ENCODE measurements at places on chromosomes 6 and 20. TPM values are rescaled to one million over a fixed set of nuclear protein-coding genes. Genes with fewer than 3 reads are reported as not detected.

SYTL3 gene
- 13.4 TPM for polyA plus RNA-seq

DPPA5 gene
- not detected for polyA plus RNA-seq

TUBB2A gene
- 5.4 TPM for polyA plus RNA-seq

PSORS1C1 gene
- polyA plus RNA-seq = not detected

CYP24A1 gene
- polyA plus RNA-seq = not detected

PARD6B gene
- polyA plus RNA-seq = 0.60 TPM

- H3K27ac ChIP-seq = no peak overlapping the region
- H3K4me3 ChIP-seq = no peak overlapping the region
- no peaks in the 10 kb centered on the region for H3K27me3 ChIP-seq
- DNase-seq = no peak
- no peaks in the 10 kb centered on the region for H3K36me3 ChIP-seq
- H3K4me1 ChIP-seq = no peaks in the 10 kb centered on the region
Measured at GRCh38 chr6:43658161-43658560, 13.3 kb downstream of the RSPH9 start.

DNA sequence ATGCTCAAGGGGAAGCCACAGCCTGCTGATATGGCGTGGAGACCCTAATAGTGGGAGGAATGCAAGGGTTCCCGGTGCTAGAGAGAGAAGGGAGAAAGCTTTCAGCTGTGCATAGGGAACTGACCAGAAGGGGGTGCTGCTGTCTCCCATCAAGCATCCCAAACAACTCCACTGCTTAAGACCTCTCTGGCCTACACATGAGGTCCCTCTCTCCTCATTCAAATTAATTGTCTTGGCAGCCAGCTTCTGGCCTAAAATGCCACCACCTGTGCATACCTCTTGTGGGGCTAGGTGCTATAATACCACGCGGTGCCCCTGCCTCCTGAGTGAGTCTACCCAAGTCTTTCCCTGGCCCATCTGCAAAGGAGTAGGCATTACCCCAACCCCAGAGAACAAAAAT lies 14.5 kb downstream of the ADISSP start:
- no peak overlapping the region for H3K27ac ChIP-seq
- H3K4me1 ChIP-seq = no peaks in the 10 kb centered on the region
- peak; percentile 38 for DNase-seq
- no peak overlapping the region for H3K4me3 ChIP-seq
- H3K36me3 ChIP-seq = no peaks in the 10 kb centered on the region

- DNase-seq = peak; percentile 68
- no peaks in the 10 kb centered on the region for H3K36me3 ChIP-seq
- H3K27me3 ChIP-seq = no peaks in the 10 kb centered on the region
- H3K27ac ChIP-seq = no peak overlapping the region
- no peak overlapping the region for H3K4me3 ChIP-seq
Measured at GRCh38 chr6:138109042-138109997, 2.1 kb upstream of the PERP start.

DNA sequence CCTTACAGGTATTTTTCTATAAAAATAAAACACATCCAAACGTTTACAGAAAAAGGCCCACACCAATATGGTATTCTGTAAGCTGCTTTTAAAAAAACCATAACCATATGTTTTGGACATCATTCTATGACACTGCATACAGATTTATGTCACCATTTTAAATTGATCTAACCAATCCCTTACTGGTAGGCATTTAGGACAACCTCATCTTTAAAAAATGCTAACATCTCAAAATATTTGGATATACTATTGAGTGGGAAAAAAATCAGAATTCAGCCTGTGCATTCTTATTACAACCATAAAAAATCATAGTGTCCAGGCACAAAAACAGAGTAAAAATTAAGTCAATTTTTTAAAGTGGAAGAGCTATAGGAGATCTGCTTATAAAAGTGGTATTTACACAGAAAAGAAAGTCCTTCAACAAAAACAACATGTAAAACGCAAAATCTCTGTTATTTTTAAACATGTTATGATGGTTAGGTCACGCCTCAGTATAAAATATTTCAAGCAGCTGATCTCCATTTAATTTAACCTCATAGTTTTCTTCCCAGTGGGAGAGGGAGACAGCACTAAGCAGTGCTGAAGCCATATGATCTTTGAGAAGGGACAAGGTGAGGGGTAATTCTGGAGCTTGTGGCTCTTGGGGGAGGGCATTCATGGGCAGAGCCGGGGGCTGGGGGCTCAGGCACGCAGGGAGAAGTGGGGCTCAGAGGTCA lies 21.2 kb downstream of the TRAM2 start:
- H3K36me3 ChIP-seq = no peaks in the 10 kb centered on the region
- no peak for DNase-seq
- H3K27ac ChIP-seq = no peak overlapping the region
- no peaks in the 10 kb centered on the region for H3K27me3 ChIP-seq
- H3K4me1 ChIP-seq = no peaks in the 10 kb centered on the region

- H3K36me3 ChIP-seq = no peaks in the 10 kb centered on the region
- no peaks in the 10 kb centered on the region for H3K4me1 ChIP-seq
- no peak overlapping the region for H3K4me3 ChIP-seq
- H3K27ac ChIP-seq = no peak overlapping the region
- DNase-seq = no peak
Measured at GRCh38 chr6:40355532-40355931, 231.6 kb downstream of the LRFN2 start.

DNA sequence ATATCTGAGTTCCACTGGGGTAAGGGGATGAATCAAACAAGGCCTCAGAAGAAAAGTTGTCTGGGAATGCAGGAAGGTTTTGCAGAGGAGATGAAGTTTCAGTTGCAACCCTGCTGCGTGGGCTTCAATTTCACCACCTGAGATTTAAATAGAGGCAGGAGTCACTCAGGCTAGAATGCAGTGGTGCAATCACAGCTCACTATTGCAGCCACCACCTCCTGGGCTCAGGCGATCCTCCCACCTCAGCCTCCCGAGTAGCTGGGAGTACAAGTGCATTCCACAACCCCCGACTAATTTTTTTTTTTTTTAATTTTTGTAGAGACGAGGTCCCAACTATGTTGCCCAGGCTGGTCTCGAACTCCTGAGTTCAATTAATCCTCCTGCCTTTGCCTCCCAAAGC lies 1.5 kb upstream of the ZNF165 start:
- peaks cover 6% of the 10 kb centered on the region for H3K4me1 ChIP-seq
- H3K27ac ChIP-seq = no peak overlapping the region
- DNase-seq = no peak
- no peaks in the 10 kb centered on the region for H3K27me3 ChIP-seq

DNA sequence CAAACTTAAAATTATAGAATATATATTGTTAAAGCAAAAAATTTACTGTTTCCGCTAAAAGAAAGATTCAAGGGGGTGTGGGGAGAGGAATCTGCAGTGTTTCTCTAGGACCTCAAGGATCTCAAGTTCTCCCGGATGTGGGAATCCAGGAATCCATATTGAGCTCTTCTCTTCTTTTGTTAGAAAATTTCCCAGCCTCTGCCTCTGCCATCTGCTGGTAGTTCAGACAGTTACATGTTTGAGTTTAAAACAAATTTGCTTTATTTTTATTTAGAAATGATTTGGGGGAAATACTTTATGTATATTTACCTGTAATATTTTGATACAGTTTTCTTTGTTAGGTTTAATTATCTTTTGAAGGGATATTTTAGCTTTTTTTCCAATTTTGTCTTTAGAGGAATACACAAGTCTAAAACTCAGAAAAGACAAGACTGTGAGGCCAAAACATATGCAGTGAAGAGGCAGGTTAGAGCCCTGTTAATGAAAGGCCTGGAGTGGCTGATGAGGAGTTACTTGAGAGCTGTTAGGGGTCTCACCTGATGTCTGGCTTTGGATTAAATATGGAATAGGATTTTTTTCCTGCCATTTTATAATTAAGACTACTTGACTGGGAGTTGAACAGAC lies 268.8 kb downstream of the ARID1B start:
- H3K36me3 ChIP-seq = no peaks in the 10 kb centered on the region
- no peaks in the 10 kb centered on the region for H3K27me3 ChIP-seq
- H3K27ac ChIP-seq = no peak overlapping the region
- no peak for DNase-seq

GRCh38 chr6:11092668-11093375 lies 812 bp upstream of the SMIM13 start:
- no peak for DNase-seq
- peaks cover 11% of the 10 kb centered on the region for H3K4me1 ChIP-seq
- H3K27me3 ChIP-seq = no peaks in the 10 kb centered on the region
- peak overlapping the region; percentile 97 for H3K4me3 ChIP-seq
- H3K36me3 ChIP-seq = no peaks in the 10 kb centered on the region
- peak overlapping the region; percentile 88 for H3K27ac ChIP-seq

Data from naive thymus-derived CD4-positive, alpha-beta T cell (primary cell).